ENCODE measurements at places on chromosomes 3 and 15. TPM values are rescaled to one million over a fixed set of nuclear protein-coding genes. Genes with fewer than 3 reads are reported as not detected.

Gene CD200R1L
- not detected for total RNA-seq

Gene ATP2C1
- total RNA-seq, result 101 TPM

Gene PIERCE2
- total RNA-seq, result 2.8 TPM

Gene MB21D2
- 7.8 TPM for total RNA-seq

Gene ARGFX
- not detected for total RNA-seq

Gene PYGO1
- total RNA-seq, result 2.4 TPM

Gene CILP
- total RNA-seq, result 0.08 TPM

Gene P3H2
- 82.2 TPM for total RNA-seq

Gene PCNP
- total RNA-seq, result 165 TPM

Gene ZNF770
- total RNA-seq, result 43.0 TPM

Gene NDN
- not detected for total RNA-seq

Gene UROC1
- total RNA-seq, result not detected

Gene CSPG5
- total RNA-seq, result 3.2 TPM

Gene ATP2B2
- not detected for total RNA-seq

Gene ROPN1B
- total RNA-seq, result 0.26 TPM

Gene IL12A
- total RNA-seq, result not detected

Gene HHLA2
- not detected for total RNA-seq

Gene PLCB2
- 1.7 TPM for total RNA-seq

Gene DUOXA2
- total RNA-seq, result not detected

Gene SLC28A1
- total RNA-seq, result not detected

Gene DLL4
- 0.31 TPM for total RNA-seq

Gene MASP1
- total RNA-seq, result not detected
